ENCODE measurements at places on chromosomes 3 and 15.

- no peak for DNase-seq
Observed at GRCh38 chr3:151400341-151400740, 15.8 kb upstream of the P2RY12 start.

GRCh38 chr15:87619161-87619960 lies 637.2 kb downstream of the NTRK3 start:
- peak; percentile 96 for DNase-seq

- DNase-seq: no peak
Observed at GRCh38 chr3:5214352-5214751, 26.8 kb downstream of the EDEM1 start.

- DNase-seq: no peak
Observed at GRCh38 chr3:187777331-187777941, 32.2 kb upstream of the BCL6 start.

- peak; percentile 66 for DNase-seq
Observed at GRCh38 chr3:73658227-73658626, 33.5 kb upstream of the PDZRN3 start.

- no peak for DNase-seq
Observed at GRCh38 chr3:87359826-87360225, 83.4 kb upstream of the POU1F1 start.

GRCh38 chr3:64460877-64461276 lies 226.9 kb downstream of the ADAMTS9 start:
- DNase-seq: no peak
